Sigmoid colon (tissue), 7 donors: ENCODE measurements at places on chromosomes 12 and 14. TPM values are rescaled to one million over a fixed set of nuclear protein-coding genes. Genes with fewer than 3 reads are reported as not detected.

DNA sequence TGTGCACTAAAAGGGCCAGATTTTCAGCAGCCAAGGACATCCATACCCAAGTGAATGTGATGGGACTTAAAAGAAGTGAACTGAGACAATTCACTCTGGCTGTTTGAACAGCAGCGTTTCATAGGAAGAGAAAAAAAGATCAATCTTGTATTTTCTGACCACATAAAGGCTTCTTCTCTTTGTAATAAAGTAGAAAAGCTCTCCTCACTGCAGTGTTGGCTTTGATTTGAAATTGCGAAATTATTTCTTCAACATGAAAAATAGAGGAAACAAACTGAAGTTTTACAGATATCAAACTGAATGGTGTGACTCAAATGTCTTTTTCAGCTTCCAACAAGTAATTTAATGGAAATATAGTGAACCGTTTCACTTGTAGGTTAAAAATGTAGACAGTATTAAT, 11.3 kb upstream of the KCNMB4 start:
- DNase-seq, result no peak

DNA sequence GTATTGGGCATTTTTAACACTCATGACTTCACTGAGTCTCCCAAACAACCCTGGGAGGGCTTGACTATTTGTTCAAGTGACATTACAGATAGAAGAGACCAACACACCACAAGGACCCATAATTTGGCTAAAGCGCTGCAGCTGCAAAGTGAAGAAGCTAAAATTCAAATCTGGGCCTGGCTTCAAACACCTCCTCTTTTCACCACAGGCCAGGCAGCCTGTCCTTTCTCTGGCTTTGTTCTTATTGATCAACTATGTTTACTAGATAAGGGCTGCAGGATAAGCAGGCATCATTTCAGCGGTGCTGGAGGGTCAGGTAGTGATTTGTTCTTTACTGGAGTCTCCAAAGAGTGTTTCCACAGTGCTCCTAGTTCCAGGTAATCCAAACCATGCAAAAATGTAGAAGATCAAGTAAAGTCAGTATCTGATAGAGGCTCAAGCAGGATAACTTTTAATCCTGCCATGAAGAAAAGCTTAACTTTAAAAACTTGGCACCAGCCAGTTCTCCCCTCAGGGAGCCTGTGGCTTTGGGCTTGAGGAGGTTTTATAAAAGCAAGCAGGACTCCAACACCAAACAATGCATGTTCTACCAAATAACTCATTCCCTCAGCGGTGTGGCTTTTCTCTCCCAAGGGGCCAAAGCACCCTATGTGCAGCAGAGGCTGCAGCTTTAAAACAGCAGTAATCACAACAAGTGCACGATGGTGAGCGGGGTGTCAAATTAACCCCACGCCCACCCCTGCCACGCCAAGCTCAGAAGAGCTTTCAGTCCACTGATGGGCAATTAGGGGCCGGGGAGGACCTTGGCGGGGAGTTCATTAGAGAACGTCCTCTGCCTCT, 16.8 kb downstream of the CLMN start:
- no peak for DNase-seq

GRCh38 chr12:117470804-117471203, 109.4 kb upstream of the NOS1 start:
- DNase-seq, result no peak

GRCh38 chr14:64944041-64944440, 1.5 kb upstream of the GPX2 start:
- no peak for DNase-seq

- no peak for DNase-seq
These were observed 153.4 kb downstream of the EFCAB11 start for GRCh38 chr14:89801136-89801535.

DNA sequence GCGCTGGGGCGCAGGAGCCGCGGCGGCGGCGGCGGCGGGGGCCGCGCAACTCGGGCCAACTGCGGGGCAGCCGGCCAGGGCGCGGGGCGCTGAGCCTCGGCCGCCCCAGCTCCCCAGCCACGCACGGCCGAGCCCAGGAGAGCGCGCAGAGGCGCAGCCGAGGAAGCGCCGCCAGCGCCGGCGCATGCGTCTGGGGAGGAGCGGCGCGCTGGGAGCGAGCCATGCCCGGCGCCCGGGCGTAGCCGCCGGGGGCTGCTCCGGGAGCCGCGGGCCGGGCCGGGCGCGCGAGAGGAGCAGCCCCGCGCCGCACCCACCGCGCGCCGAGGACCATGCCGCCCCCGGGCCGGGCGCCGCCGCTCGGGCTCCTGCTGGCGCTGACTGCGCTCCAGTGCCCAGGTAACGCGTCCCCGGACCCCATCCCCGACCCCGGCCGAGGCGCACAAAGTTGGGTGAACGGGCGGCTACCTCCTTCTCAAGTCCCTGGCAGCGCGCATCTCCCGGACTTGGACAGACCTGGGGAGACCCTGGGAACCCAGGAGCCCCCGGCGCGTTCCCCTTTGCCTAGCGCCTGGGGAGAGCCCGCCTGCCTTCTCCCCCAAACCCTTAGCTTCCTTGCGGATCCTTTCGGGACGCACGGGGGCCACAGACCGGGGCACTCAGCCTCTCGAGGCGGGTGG, 121.4 kb downstream of the AACS start:
- no peak for DNase-seq

- peak; percentile 60 for DNase-seq
These were observed 138.3 kb upstream of the GARIN2 start for GRCh38 chr14:67050896-67051295.

DNA sequence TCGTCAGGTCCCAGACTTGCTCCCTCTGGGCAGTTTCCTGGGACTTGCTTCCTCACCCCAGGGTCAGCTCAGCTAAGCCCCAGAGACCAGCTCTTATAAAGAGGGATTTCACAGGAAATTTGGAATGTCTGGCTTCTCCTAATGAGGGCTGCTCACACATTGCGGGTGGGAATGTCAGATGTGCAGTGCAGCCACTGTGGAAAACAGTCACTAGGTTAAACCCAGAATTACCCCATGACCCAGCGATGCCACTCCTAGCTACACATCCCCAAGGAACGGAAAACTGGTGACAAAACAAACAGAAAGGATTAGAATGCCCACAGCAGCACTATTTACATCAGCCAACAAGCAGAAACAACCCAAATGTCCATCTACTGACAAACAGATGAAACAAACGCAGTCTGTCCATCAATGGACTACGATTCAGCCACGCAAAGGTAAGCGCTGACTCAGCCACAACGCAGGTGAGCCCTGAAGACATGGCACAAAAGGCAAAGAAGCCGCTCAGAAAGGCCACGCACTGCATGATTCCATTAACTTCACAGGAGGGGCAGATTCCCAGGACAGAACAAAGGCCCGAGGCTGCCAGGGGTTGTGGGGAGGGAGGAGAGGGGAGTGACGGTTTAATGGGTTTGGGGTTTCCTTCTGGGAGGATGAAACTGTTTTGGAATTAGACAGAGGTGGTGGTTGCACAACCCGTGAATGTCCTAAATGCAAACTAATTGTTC, 63.0 kb downstream of the NCOR2 start:
- DNase-seq, result no peak

DNA sequence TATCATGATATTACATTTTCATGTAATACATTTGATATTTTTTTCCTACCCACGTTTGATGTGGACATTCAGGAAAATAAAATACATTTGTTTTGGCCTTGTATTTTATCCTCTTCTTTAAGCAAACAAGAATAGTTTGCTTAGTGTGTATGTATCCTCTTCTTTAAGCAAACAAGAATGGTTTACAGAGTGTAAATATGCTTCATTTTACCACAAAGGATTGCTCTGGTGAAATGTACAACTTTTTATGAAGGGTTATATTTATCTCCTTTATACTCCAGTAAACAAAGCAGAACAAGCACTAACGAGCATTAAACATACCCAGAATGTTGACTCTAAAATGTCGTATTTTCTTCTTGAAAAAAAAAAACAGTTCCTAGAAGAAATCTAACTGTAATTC, 244.7 kb downstream of the KCNH5 start:
- DNase-seq, result no peak

- DNase-seq, result no peak
These were observed 64.0 kb upstream of the RIN3 start for GRCh38 chr14:92449404-92450181.

DNA sequence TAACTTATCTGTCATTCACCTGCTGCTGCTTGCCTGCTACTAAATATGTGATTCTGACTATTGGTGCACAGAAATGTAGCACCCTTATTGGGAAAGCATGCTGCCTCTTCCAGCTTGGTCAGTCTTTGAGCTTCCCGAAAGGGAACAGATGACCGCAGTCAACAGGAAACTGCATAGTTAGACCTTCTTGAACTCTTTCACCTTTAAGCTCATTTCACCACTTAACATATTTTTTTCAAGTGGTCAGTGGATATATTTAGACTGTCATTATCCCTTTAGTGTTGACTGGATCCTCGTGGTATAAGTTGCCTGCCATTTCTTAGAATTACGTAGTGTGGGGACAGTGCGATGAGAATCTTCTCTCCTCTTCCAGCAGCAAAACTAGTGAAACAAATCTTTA, 224.9 kb downstream of the FBXL14 start:
- DNase-seq, result no peak

- DNase-seq, result no peak
These were observed 12.4 kb downstream of the COPZ1 start for GRCh38 chr12:54337280-54337842.

- DNase-seq, result no peak
These were observed 189.5 kb downstream of the KCNC2 start for GRCh38 chr12:75020068-75020557.

DNA sequence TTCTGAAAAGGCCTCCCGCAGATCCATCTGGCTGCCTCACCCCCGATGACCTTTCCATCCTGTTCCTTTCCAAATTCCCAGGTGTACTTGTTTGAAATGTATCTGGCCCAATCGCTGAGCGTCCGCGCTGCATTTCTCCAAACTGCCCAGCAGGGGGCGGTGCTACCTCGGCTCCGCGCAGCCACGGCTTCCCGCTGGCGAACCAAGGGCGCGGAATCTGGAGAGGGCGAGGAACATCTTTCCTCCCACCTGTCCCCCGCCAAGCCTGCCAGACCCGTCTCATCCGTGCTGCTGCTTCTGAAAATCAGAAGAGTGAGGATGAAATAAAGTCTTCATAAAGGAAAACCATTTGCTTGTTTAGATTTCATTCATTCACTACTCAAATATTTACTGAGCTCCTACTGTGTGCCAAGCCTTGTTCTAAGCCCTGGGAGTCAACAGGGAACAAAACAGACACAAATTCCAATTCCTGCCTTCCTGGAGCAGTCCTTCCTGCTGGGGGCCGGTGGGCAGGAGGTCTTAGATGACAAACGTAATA, 16.8 kb upstream of the MYL2 start:
- DNase-seq, result no peak

DNA sequence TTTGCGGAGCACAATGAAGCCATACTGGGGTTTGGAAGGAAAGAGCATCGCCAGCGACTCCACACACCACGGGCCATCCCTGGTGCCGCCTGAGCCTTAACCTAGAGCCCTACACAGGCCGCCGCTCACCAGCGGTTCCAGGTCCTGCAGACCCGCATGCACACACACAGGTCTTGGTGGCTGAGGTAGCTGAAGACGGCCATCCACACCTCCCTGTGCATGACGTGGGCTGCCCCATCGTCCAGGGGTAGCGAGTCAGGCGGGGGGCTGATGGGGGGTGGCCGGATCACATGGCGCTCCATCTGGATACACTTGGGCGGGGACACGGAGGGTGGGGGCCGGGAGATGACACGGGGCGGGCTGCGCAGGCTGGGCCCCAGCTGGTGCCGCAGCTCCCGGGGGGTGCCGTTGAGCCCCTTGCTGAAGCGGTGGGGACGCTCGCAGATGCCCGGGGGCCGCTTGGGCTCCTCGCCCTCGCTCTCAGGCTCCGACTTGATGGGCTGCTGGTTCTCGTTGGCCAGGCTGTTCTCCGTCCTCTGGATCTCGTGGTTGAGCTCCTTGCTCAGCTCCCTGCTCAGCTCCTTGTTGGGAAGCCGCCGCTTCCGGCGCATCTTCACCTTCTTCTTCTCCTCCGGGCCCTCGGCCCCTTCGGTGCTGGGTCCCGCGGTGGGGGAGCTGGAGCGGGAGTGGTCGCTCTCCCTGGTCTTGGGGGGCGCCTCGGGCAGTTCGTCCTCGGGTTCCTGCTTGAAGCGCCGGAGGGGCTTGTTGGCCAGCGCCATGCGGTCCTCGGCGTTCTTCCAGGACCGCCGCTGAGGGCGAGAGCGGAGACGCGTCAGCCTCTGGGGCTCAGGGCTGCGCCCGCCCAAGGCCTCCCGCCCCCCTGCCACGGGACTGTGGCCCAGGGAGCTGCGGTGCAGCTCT, 42.4 kb downstream of the RNF34 start:
- peak; percentile 58 for DNase-seq

DNA sequence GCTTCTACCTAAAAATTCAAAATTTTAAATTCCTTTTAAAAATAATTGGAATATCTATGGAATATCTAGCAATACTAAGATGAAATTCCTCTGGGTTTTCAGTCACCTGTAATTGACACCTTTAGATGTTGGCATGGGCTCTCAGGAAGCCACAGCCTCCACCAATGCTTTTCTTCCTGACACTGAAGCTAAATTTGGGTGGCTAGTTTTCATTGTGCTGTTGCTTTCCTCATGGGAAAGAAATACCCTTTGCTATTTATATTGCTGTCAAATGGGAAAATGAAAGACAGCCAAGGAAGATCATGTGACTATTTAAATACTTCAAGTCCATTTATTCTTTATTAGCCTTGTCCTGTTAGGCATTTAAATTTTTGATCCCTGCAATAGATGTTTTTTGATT, 313.0 kb downstream of the NAV3 start:
- DNase-seq, result no peak

- DNase-seq, result no peak
These were observed 55.9 kb downstream of the ARL1 start for GRCh38 chr12:101351682-101352081.

- no peak for DNase-seq
These were observed 92.8 kb downstream of the DIO3 start for GRCh38 chr14:101654051-101654450.

GRCh38 chr12:127192391-127192790, 1074.6 kb upstream of the TMEM132C start:
- DNase-seq, result no peak

DNA sequence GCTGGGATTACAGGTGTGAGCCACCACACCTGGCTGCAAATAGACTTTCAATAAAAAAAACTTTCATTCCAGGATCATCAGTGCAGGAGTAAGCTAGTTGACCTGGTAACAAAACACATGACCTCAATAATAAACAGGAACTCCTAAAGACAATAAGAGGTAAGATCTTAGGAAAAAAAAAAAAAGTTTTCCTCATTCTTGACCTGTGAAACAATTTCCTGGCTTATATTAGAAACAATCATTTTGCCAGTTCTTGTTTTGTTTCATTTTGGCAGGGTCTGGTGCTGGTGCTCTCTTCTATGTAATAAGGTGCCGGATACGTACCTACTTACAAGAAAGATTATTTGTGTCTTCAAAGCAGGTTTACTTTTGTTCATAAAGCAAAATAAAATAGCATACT, 90.6 kb upstream of the AMN1 start:
- DNase-seq, result no peak

The TSHR gene
- polyA plus RNA-seq, result 0.47 TPM

The COCH gene
- polyA plus RNA-seq, result 1.6 TPM

The GALNT16 gene
- polyA plus RNA-seq, result 3.0 TPM

The MUCL1 gene
- polyA plus RNA-seq, result 0.36 TPM

The GUCY2C gene
- 26.9 TPM for polyA plus RNA-seq

The ACOT4 gene
- 3.6 TPM for polyA plus RNA-seq

The RD3L gene
- not detected for polyA plus RNA-seq

The COL2A1 gene
- polyA plus RNA-seq, result 0.60 TPM

The SIX6 gene
- polyA plus RNA-seq, result not detected

The KRT86 gene
- 0.25 TPM for polyA plus RNA-seq

The TBC1D30 gene
- polyA plus RNA-seq, result 3.5 TPM
